ENCODE measurements at places on chromosomes 6 and 20. TPM values are rescaled to one million over a fixed set of nuclear protein-coding genes. Genes with fewer than 3 reads are reported as not detected.

AGER gene
- total RNA-seq, result 0.33 TPM

TEAD3 gene
- total RNA-seq, result 21.2 TPM

BRPF3 gene
- 10.8 TPM for total RNA-seq

EPPIN gene
- not detected for total RNA-seq

WTAP gene
- total RNA-seq, result 88.4 TPM

PDSS2 gene
- 7.5 TPM for total RNA-seq

EDN3 gene
- 0.17 TPM for total RNA-seq

TTK gene
- 4.5 TPM for total RNA-seq

APOM gene
- total RNA-seq, result 4.7 TPM

TMC2 gene
- not detected for total RNA-seq

ZNF322 gene
- 14.3 TPM for total RNA-seq

SLC24A3 gene
- not detected for total RNA-seq

FOXA2 gene
- total RNA-seq, result 6.7 TPM

GPR63 gene
- 1.2 TPM for total RNA-seq

MYCT1 gene
- total RNA-seq, result not detected

DEFB124 gene
- not detected for total RNA-seq

NRSN1 gene
- not detected for total RNA-seq

MUCL3 gene
- not detected for total RNA-seq

F13A1 gene
- total RNA-seq, result not detected

C6orf58 gene
- not detected for total RNA-seq

PRSS35 gene
- total RNA-seq, result 0.17 TPM

GSTA2 gene
- 0.50 TPM for total RNA-seq

CDH26 gene
- total RNA-seq, result 0.66 TPM

OOEP gene
- total RNA-seq, result not detected

ASIP gene
- not detected for total RNA-seq

ZNF165 gene
- total RNA-seq, result 3.5 TPM

GSTA1 gene
- total RNA-seq, result 0.83 TPM

UBE2C gene
- 1.0 TPM for total RNA-seq

KCNK5 gene
- not detected for total RNA-seq

SMLR1 gene
- total RNA-seq, result not detected

HLA-DQA1 gene
- total RNA-seq, result not detected

BIRC7 gene
- total RNA-seq, result not detected

HLA-DRB1 gene
- total RNA-seq, result 0.24 TPM

LGSN gene
- total RNA-seq, result not detected

PGBD1 gene
- total RNA-seq, result 7.7 TPM

COL9A3 gene
- total RNA-seq, result not detected

MRPL18 gene
- total RNA-seq, result 83.2 TPM

SPATA25 gene
- 1.2 TPM for total RNA-seq

RAB44 gene
- total RNA-seq, result 0.17 TPM

GMPR gene
- 0.83 TPM for total RNA-seq

TFAP2C gene
- total RNA-seq, result 20.0 TPM

PTK7 gene
- total RNA-seq, result 128 TPM

AVP gene
- not detected for total RNA-seq

VTA1 gene
- 52.8 TPM for total RNA-seq

DACT2 gene
- 3.3 TPM for total RNA-seq

BMP5 gene
- not detected for total RNA-seq

PAK5 gene
- total RNA-seq, result not detected

SLC17A2 gene
- not detected for total RNA-seq

PTK6 gene
- total RNA-seq, result 1.1 TPM

POU3F2 gene
- total RNA-seq, result not detected

PPP1R16B gene
- total RNA-seq, result under 0.01 TPM

COL20A1 gene
- total RNA-seq, result not detected

TCP11 gene
- not detected for total RNA-seq

FAM83C gene
- not detected for total RNA-seq

ESR1 gene
- total RNA-seq, result 0.33 TPM

SAMD10 gene
- total RNA-seq, result 1.5 TPM

DPPA5 gene
- total RNA-seq, result not detected

KCNK16 gene
- total RNA-seq, result not detected
